ENCODE measurements at places on chromosomes 7 and 10.

DNA sequence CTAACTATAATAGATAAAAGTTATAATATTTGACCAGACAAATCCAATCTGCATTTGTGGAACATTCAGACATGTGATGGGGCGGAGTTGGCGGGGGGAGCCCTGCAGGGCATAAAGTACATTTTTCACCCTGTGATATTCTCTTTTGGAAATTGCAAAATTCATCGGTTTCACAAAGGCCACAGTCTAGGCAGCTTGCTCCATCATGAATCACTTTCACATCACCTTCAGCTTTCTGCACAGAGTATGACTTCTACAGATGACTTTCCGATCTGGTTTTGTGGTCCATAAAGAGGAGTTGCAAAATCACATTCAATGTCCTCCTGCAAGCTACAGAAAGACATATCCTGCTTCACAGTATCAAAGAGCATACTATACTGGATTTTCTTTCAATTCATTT, 51.4 kb upstream of the APBB1IP start:
- no peak for DNase-seq

DNA sequence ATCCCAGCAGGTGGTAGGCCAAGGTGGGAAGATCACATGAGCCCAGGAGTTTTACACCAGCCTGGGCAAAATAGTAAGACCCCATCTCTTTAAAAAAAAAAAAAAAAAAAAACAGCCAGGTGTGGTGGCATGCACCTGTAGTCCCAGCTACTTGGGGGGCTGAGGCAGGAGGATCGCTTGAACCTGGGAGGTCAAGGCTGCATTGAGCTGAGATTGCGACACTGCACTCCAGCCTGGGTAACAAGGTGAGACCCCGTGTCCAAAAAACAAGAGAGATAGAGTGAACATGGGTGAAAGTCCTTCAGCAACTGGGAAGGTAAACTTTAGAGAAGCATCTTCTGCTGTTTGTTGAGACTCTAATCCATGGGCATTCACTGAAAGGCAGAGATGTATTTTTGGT, 6.3 kb upstream of the LAMTOR4 start:
- no peak for DNase-seq

GRCh38 chr10:59634102-59634501, 75.5 kb downstream of the SLC16A9 start:
- DNase-seq, result no peak

DNA sequence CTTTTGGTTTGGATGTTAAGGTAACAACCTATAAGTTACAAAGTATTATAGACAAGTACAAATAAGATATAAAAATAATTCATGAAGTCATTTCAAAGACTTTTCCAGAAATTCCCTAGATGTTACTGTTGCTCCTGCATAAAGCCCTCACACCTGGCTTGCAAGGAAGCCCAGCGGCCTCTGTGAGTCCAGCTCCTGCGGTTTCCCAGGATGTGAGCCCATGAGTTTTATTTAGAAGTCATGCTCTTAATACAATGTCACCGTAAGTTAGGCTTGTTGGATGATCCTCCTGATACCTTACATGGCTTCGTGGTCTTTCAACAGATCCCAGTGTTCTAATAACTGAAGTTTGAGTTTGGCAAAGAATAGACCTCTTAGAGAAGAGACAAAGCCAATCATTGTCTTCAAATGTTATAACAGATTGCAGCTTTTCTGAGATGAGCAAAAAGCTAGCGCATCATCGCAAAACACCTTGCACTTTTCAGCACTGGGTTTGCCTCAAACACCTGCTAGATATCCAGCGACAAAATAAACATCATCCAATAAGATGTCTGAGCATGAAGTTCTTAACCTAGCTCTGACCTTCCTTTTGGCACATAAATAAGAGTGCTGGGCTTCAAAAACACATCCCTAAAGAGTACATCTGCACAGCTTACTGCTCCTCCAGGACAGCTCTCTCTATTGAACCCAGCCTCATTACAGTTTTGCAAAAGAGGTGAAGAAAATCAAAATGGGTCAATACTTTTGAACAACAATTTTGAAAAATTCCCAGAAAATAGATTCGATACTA, 3.6 kb downstream of the FAM171A1 start:
- DNase-seq, result no peak

DNA sequence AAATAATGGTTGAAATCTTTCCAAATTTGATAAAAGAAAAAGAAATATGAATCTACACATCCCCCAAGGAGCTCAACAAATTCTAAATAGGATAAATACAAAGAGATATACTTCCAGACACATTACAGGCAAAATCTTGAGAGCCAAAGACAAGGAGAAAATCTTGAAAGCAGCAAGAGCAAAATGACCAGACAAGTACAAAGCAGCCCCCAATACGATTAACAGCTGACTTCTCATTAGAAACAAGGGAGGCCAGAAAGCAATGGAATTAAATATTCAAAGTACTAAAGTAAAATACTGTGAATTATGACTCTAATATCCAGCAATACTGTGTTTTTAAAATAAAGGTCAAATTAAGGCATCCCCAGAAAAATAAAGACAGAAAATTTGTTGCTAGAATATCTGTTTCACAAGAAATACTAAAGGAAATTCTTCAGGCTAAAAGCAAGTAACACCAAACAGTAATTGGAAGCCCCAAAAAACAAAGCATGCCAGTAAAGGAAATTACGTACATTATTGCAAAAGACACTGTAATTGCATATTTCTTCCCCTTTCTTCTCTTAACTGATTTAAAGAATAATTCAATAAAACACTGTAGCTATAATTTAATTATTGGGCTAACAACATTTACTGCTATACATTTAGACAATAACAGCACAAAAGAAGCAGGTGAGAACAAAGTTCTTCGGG, 36.4 kb downstream of the ZNF438 start:
- no peak for DNase-seq

DNA sequence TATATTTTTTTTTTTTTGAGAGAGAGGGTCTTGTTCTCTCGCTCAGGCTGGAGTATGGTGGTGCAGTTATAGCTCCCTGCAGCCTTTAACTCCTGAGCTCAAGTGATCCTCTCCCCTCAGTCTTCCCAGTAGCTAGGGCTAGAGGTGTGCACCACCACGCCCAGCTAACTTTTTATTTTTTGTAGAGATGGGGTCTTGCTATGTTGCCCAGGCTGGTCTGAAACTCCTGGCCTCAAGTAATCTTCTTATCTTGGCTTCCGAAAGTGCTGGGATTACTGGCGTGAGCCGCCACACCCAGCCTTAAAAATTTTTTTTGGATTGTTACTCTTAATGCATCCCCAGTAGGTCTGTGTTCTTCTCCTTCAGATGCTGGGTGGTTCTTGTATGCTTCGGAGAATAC, 4.2 kb downstream of the UBTD1 start:
- no peak for DNase-seq

GRCh38 chr10:132133449-132134240, 53.1 kb upstream of the DPYSL4 start:
- DNase-seq, result no peak

GRCh38 chr10:50497758-50498157, 126.0 kb downstream of the SGMS1 start:
- peak; percentile 13 for DNase-seq

- peak; percentile 80 for DNase-seq
Measured at GRCh38 chr10:70331486-70332268, 47.9 kb upstream of the NPFFR1 start.

DNA sequence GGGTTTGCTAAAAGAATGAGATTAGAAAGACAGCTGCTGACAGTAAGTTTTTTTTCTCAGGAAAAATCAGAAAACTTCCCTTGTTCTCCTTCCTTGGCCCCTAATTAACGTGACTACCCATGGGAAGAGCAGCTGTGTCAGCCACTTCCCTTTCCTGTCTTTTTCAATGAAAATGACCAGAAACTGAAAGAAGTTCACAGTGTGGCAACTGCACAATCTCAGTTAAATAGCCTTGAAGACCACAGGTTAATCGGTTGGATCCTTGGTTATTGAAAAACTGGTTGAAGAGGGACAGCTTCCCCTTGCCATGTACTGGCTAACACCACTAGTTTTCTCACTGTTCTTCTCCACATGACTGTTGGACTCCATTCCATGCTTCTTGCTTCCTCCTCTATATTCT, 148.8 kb upstream of the AGR3 start:
- DNase-seq, result no peak

GRCh38 chr7:73815436-73815835, 15.4 kb upstream of the CLDN4 start:
- no peak for DNase-seq

DNA sequence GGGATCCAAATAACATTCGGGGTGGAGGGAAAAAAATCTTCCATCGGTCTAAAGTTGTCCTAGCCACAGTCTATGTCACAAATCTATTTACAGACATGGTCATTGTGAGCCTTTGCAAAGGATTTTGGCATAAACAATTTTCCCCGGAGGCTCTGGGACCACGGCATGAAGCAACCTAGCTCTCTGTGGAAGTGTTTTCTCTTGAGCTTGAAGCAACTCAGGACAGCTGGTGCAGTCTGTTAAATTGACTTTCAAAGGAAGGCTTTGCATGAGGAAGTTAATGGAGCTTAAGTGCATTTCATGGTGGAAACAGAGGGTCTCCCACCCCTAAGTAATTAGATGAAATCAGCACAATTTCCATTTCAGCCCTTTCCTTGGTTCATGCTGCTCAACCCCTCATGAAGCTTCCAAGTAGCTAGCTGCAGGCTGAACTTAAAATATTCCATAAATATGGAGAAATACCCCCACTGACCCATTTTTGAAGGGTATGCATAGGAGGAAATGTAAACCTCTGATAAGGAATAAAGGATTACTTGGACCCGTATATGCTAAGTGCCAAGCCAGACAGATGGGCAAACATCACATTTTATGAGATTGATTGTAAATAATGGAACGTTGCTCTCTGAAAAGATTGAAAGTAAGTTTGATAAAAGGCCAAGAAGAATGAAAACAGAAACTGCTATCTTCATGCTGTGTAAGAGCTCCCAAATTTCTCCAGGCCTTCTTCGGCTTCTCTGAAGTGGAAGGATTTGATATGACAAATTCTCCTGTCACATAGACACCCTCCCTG, 39.9 kb downstream of the CCDC3 start:
- DNase-seq, result no peak

GRCh38 chr7:112873831-112874553, 83.8 kb upstream of the TMEM168 start:
- no peak for DNase-seq

- DNase-seq, result no peak
Measured at GRCh38 chr7:105647591-105647990, 66.3 kb upstream of the EFCAB10 start.

DNA sequence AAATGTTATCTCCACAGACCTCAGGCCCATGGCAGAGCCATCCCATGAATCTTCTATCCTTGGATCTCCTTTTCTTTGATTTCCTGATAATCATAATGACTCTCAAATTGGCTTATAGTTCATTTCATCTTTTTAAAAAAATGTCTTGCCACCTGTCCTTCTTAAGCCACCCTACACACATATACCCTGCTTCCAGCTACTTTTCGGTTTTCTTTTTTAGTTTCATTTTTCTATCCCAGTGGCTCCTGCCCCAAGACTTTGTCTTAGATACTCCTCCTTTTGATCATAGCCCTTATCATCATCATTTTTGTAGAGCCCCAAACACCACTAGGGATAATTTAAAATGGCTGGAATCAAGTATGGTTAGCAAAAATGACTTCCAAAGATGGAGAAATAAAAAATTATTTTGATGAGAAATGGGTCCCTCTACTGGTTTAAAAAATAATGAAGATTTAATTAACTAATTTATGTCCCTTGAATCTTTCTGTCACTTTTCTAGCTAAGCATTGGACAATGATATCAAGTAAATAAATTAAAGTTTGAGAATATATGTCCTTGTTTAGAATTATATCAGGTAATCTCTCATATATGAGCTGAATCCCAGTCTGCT, 277.3 kb upstream of the SEMA3D start:
- no peak for DNase-seq

DNA sequence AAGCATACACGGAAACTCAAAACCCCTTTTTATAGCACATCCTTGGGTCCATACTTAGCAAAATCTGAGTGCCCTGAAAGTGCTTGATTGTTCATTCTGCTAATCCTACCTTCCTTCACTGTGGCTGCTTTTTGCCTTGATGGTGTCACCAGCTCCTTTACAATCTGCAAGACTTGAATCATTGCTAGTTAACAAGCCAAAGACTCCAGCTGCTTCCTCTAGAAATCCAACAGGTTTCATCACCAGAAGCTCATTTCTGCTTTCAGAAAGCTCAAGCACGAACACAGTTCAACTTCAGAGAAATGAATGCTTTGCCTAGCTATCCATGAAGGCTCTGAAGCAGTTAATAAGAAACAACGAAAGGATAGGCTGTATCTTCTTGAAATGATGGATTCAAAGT, 38.0 kb downstream of the USP6NL start:
- peak; percentile 38 for DNase-seq

GRCh38 chr7:95861041-95861440, 88.7 kb downstream of the DYNC1I1 start:
- no peak for DNase-seq

- peak; percentile 97 for DNase-seq
Measured at GRCh38 chr7:55065079-55065478, 46.3 kb downstream of the EGFR start.

DNA sequence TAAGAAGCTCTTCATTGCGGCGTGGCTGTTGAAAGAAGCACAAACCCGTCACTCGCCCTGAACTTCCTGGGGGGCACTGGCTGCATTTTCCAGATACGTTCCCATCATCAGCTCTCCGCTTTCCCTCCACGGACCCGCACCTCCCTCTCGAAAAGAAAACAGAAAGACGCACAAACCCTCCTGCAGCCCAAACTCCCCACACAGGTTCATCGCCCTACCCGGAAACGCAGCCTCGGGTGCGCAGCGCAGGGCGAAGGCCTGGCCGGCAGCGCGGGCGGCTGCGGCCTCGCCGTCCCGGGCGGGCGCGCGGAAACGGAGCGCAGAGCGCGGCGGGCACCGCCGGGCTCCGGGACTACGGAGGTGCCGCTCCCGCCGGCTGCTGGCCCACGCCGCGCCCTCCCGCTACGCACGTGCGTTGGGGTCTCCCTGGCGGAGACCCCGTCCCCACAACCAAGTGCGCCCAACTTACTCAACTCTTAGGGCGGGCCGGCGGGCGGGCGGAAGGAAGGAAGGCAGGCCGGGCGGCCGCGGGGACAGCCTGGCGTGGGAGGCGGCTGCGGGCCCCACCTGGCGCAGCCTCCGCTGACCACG, 822 bp downstream of the ZNF800 start:
- no peak for DNase-seq

GRCh38 chr10:69884686-69885085, 83.0 kb downstream of the COL13A1 start:
- no peak for DNase-seq

DNA sequence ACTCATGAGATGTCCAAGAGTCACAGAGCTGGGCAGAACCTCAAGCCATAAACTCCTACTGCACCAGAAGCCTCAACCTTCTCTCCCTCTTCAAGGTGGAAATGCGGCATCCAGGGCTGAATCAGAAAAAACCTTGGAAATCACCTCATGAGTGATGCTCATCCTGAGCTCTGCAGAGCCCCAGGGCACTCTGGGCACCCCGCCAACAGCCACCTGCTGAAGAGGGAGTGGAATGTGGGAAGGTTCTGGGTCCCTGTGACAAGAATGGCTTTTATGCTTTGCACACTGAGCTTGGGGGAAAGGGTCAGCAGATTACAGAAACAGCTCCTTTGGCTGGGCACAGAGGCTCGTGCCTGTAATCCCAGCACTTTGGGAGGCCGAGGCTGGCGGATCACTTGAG, 18.8 kb downstream of the NUDT1 start:
- no peak for DNase-seq

- DNase-seq, result no peak
Measured at GRCh38 chr10:50604809-50605208, 18.9 kb downstream of the SGMS1 start.
